CD4-positive, alpha-beta T cell treated with Interleukin-17A for 4 hours (primary cell): ENCODE measurements at places on chromosomes 5 and 9.

DNA sequence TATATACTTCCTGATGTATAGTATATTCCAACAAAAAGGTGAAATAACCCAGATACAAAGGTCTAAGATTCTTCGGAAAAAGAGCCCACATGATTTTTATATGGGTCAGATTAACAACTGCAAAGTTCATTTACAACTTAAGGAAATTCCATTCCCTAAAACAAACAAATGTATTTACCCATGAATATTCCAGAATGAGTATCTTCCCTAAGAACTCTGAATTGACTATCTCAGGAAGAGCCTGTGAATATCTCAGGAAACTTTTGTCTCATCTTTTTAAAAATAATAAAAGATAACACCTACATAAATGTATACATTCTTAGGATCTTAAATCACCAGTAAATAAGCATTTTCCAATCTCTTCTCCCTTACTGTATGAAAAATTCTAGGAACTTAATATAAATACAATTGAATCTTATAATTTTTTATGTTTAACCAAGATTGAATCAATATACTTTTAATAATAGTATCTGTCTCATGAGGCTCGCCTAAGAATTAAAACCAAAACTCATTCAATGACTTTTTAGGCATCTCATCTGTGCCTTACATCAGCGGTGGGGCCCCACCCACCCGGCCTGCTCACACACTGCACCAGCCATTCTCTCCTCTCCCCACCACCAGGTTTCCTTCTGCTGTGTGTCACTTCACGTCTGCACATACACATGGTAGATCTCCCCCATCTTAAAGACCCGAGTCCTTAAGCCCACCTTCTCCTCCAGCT, 78.1 kb downstream of the RAPGEF1 start:
- DNase-seq: peak; percentile 79

DNA sequence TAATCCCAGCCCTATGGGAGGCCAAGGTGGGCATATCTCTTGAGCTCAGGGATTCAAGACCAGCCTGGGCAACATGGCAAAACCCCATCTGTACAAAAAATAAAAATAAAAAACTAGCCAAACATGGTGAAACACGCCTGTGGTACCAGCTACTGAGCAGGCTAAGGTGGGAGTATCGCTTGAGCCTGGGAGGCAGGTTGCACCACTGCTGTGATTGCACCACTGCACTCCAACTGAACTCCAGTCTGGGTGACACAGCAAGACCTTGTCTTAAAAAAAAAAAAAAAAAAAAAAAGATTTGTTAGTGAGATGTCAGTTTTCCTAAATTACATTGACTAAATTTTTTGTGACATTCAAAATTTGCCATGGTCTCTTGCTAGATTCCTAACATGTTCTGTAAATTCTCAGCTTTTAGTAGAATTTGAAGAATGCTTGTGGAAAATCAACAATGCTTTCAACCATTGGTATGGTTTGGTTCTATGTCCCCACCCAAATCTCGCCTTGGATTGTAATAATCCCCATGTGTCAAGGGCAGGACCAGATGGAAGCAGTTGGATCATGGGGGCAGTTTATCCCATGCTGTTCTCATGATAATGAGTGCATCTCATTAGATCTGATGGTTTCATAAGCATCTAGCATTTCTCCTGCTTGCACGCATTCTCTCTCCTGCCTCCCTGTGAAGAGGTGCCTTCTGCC, 236.1 kb downstream of the ARRDC3 start:
- no peak for DNase-seq

- no peak for DNase-seq
Observed at GRCh38 chr9:77453825-77454647, 194.1 kb downstream of the GNA14 start.

- no peak for DNase-seq
Observed at GRCh38 chr9:71690063-71690688, 78.1 kb downstream of the CEMIP2 start.

DNA sequence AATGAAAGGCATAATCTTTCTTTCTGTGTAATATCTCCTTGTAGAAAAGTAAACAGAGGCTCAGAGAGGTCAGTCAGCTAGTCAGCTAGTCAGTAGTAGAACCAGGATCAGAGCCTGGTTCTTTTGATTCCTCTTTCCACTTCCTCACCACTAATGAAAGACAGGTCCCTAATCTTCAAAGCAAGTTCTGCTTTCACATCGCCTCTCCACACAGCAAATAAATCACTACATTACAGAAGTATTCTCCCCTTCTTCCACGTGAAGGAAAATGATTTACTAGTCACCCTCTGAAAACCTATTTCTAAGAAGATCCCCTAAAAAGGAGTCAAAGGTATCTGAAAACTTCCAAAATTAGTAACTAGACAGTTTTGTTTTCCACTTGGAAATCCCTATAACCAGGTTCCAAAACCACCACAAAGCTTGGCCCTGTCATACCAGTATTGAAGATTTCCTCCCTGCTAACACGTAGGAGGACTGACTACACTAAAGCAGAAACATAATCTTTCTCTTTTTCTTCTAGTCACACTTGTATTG, 140.5 kb upstream of the TARS1 start:
- no peak for DNase-seq

DNA sequence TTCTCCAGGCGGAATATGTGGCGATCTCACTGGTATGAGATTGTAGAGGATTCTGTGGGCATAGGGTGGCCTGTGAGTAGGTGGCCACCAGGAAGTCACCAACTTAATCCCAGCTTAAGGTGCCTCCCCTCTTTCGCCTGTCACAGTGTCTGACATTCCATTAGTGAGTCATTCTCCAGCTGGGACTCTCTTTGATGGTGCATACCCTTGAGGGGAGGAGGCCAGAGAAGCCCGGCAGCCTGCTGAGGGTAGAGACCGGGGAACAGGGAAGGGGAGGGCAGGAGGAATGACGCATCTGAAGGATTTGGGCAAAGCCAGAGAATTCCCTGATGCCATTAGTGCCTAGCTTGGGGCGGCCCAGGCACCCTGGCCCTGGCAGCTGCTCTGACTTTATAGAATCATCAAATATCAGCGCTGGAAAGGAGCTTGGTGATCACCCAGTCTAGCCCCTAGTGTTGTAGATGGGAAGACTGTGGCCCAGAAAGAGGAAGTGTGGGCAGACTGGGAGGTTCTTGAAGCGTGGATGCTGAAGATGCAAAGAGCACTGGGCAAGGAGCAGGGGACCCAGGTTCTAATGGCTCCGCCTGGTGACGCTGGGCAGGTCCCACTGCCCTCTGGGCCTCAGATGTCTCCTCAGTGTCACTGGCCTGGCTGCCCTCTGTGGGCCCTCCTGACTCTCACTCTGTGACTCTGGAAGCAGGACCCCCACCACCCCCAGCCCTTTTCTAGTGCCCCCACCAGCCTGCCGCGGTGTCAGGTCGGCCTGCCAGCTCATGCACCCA, 41.4 kb downstream of the DAB2IP start:
- DNase-seq: no peak

DNA sequence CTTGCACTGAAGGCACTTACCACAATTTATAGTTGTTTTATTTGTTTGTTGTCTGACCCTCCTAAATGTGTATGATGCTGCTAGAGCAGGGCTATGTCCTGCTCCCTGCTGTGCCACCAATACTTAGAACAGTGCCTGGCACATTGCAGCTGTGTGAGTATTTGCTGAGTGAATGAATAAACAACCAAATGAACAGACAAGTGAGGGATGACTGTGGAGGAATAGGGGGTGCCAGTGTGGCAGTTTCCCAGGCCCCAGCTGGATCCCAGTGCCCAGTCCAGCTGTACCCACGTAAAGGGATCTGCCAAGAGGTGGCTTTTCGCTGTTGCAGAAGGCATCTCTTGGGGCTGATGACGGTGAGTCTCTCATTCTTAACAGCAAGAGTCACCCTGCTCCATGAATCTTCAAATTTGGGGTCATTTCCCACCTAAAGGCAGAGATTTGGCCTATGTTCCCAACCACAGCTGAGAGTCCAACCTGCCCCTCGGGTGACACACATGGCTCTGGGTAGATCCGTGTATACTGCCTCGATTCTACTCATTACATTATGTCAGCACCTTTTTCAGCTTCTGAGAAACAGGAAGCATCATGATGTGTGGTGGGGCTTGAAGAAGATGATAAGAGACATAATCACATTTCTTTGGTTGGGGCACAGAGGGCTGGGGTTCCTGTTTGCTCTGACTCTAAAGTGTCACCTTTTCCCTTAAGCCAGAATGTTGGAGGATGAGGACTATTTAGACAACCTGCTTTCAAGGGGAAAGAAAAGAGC, 14.3 kb downstream of the IL5 start:
- no peak for DNase-seq

- DNase-seq: no peak
Observed at GRCh38 chr5:112529525-112529924, 110.4 kb upstream of the EPB41L4A start.

GRCh38 chr5:134489227-134489944, 36.1 kb upstream of the JADE2 start:
- DNase-seq: no peak

GRCh38 chr5:83937837-83938236, 217.2 kb upstream of the HAPLN1 start:
- no peak for DNase-seq

GRCh38 chr5:126948011-126948355, 82.4 kb downstream of the MARCHF3 start:
- no peak for DNase-seq

- no peak for DNase-seq
Observed at GRCh38 chr9:2816476-2817141, 27.3 kb downstream of the PUM3 start.

DNA sequence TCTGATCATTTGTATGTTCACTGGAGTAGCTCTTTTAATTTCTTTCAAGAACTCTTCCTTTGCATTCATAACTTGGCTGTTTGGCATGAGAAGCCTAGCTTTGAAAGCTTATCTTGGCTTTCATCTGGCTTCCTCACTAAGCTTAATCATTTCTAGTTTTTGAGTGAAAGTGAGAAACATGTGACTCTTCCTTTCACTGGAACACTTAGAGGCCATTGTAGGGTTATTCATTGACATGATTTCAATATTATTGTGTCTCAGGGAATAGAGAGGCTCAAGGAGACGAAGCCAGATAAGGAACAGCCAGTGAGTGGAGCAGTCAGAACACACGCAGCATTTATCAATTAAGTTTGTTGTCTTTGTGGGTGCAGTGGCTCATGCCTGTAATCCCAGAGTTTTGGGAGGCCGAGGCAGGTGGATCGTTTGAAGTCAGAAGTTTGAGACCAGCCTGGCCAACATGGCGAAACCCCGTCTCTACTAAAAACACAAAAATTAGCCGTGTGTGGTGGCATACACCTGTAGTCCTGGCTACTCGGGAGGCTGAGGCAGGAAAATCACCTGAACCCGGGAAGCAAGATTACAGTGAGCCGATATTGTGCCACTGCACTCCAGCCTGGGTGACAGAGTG, 98.3 kb downstream of the UGCG start:
- DNase-seq: no peak

- DNase-seq: no peak
Observed at GRCh38 chr5:175436359-175436758, 7.6 kb downstream of the DRD1 start.

- DNase-seq: no peak
Observed at GRCh38 chr5:74530326-74531050, 110.0 kb downstream of the ENC1 start.

DNA sequence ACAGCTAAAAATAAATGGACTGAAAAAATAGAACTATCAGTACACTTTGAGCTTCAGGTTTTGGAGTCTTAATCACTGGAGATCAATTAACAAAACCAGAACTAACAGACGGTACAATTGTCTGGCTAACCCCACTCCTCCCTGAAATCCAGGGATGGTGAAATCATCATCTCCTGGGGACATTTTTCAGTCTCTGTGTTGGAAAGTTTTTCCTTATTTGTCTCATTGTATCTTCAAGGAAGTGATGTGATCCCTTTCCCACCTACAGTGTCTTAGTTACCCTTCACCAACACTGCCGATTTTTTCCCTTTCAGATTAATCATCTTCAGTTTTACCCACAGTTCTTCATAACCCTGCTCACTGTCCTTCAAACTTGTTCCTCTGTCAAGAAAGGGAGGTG, 81.9 kb downstream of the MAP1B start:
- no peak for DNase-seq

- no peak for DNase-seq
Observed at GRCh38 chr9:127578627-127578951, 33.5 kb upstream of the STXBP1 start.

- DNase-seq: no peak
Observed at GRCh38 chr5:16539169-16539666, 73.6 kb upstream of the ZNF622 start.

GRCh38 chr5:147901599-147902039, 4.7 kb downstream of the C5orf46 start:
- DNase-seq: no peak

GRCh38 chr9:74245866-74246497, 251.2 kb upstream of the RORB start:
- no peak for DNase-seq

- no peak for DNase-seq
Observed at GRCh38 chr9:96818533-96818932, 35.8 kb downstream of the ZNF782 start.

GRCh38 chr9:137095664-137096517, 9.1 kb downstream of the MAN1B1 start:
- peak; percentile 90 for DNase-seq

- no peak for DNase-seq
Observed at GRCh38 chr5:35285011-35285410, 54.7 kb upstream of the PRLR start.

DNA sequence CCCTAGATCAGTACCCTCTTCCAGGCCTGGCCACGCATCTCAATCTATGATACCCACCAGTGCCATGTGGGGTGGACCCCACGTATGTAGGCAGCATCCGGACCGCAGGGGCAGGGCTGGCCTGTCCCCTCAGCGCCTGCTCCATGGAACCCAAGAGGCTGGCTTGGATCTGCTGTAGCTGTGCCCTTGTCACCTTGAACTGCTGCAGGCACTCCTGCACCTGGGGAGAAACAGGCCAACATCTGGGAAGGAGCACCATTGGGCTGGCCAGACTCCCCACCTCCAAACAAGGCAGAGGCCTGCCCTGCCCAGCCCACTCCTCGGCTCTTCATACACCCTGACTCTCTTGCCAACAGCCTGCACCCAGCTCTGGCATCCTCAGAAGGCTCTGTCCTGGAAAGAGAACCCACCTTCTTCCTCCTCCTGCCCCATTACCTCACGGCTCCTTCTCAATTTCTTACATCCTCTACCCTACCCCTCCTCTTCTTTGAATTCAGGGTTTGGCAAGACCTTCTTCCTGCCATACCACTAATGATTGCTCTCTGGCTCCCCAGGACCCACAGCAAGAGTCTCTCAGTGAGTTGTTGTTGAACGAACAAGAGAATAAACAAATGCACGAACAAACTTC, 7.7 kb downstream of the HK3 start:
- DNase-seq: no peak

DNA sequence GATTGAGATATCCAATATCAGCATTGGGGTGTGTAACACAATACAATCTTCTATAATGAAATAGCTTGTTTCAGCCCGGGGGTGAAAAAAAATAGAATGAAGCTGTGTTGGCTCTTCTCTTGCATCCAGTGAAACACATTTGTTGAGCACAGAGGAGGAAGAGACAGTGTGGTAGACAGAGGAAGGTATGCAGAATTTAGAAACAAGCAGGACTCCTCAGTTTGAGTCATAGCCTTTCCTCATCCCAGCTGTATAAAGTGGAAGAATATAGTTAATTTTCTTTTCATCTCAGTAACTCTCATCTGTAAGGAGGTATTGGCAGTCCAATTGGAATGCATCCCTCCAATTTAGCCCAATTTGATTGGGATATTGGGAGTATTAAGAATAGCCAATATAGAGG, 302.2 kb upstream of the VLDLR start:
- DNase-seq: no peak

- DNase-seq: no peak
Observed at GRCh38 chr5:123441408-123441807, 18.2 kb upstream of the CEP120 start.

GRCh38 chr5:158139161-158139560, 280.2 kb upstream of the CLINT1 start:
- DNase-seq: no peak
